Epithelial cell of prostate (primary cell): ENCODE measurements at places on chromosomes 6 and 20.

DNA sequence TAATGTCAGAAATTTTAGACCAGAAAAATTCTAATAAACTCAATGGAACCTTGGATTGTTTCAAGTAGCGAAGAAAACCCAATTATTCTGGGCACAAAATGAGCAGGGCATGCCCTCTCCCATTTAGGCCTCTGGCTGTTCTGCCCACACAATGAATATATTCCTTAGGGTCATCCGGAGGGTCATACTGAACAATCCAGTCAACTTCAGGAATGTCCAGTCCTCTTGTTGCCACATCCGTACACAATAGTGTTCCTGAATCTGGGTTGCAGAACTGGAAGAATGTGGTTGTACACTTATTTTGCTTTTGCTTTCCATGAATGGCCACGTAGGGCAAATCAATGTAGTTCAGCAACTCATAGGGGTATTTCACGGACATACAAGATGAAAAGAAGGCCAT is 23.4 kb upstream of the RNF144B start:
- no peak for DNase-seq

- no peak for DNase-seq
Measured at GRCh38 chr6:106422534-106422933, 62.0 kb downstream of the CRYBG1 start.

GRCh38 chr20:14780508-14780907 is 443.1 kb upstream of the FLRT3 start:
- no peak for DNase-seq

GRCh38 chr20:1844325-1845162 is 50.7 kb upstream of the SIRPA start:
- no peak for DNase-seq

DNA sequence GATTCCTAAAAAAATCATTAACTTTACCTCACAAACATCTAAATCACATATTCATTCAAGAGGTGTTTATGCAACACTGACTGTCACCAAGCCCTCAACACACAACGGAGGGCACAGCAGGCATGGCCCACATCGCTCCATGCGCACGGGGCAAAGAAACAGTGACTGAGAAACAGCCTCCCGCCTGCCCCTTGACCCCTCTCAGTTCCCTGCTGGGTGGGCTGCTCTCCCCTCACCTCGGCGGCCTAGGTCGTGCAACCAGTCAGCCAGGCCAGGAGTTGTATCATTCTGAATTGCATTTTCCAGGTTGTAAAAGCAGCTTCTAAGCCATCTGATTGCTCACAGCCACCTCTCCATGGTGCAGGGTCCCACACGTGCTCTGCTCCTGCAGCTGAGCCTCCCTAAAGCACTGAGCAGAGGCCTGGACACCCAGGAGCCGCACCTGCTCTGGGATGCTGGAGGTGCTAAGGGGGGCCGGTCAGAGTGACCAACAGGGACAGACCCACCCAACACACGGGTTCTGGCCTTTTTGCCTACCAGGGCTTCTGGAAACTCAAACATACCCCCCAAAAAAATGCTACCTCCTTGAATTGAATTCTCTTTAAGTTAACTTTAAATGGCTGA is 37.9 kb downstream of the TAF4 start:
- no peak for DNase-seq

- no peak for DNase-seq
Measured at GRCh38 chr20:16821211-16822089, 73.3 kb downstream of the OTOR start.

- no peak for DNase-seq
Measured at GRCh38 chr20:50387996-50388332, 122.2 kb upstream of the PTPN1 start.
